ENCODE measurements at places on chromosomes 1 and 21.
A peak's percentile ranks its signal among the peaks of the same experiment; 100 is the strongest.

DNA sequence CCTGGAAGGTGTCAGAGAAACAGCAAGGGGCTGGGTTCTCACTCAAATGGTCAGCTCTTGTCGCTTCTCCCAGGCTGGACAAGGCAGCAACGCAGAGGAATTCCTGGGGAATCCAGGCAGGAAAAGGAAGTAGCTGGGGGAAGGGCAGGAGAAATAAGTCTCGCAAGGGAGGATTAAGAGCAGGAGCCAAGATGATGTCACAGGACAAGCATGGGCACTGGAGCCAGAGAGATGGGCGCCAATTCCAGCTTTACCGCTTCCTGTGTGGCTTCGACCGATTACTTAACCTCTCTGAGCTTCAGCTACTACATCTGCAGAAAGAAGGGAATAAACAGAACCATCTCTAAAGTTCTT, 70.5 kb downstream of the SSBP3 start:
- DNase-seq: no peak

DNA sequence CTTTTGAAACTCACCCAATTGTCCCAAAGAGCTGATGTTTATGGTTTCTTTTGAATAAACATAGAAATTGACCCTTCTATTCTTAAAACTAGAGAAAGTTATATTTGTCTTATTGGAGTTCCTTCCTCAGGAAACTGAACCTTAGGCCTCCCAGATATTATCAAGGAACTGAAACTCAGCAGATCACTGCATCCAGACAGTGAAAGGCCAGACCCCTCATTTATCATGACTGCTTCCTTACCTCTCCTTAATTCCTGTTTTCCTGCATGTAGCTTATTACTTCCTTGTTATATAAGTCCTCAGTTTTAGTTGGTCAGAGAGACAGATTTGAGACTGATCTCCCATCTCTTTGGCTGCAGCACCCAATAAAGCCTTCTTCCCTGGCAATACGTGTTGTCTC, 27.5 kb downstream of the SLC22A15 start:
- DNase-seq: no peak

- DNase-seq: peak; percentile 94
Measured at GRCh38 chr21:33543505-33544129, 779 bp downstream of the SON start.

DNA sequence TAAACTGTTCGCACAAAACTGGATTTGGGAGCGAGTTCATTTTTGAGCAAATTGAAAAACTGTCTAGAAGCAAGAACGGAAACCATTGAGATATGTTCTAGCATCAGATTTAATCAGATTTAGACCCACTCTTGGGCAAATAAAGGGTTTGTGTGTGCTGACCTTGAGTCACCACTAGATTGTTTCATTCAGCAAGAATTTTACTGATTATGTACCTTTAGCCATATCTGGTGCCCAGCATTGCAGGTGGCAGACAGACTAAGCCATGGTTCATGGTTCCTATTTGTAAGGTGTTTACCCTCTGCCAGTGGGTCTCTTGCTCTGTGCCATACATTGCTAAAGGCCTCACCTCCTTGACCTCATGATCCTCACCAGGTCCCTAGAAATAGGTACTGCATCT, 1.4 kb downstream of the NUDC start:
- no peak for DNase-seq

DNA sequence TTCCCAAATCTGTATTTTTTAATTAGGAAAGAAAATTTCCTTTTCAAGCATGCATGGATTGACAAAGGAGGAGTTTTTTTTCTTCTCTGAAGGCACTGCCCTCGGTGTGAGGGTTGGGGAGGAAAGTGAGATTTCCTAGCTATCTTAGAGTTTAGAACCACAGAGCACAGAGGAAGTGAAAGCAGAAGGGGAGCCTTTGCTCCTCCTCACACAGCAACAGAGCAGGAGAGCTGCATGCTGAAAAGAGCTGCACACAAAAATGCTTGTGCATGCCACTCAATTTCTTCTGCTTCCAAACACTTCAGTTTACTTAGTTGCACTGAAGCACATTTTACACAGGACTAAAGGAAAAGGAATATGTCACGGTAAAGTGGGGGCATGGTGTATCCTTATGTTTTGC, 308.1 kb downstream of the GPATCH2 start:
- no peak for DNase-seq

DNA sequence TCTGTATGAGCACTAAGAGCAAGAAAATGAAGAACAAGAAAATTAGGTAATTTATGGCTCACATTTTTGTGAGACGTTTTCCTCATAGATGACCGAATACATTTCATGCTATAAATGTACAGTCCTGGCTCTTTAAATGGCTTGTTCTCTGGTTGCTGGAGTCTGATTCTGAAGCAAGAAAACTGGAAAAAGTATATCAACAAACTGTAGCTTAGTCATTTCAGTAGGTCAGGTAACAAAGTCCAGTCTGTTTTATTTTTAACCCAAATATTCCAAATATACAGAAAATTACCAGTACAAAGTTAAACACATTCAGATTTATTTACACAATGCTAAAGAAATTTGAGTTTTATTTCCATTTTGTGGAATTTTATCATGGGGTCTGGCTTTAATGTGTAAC, 2.5 kb upstream of the MYBPHL start:
- no peak for DNase-seq

DNA sequence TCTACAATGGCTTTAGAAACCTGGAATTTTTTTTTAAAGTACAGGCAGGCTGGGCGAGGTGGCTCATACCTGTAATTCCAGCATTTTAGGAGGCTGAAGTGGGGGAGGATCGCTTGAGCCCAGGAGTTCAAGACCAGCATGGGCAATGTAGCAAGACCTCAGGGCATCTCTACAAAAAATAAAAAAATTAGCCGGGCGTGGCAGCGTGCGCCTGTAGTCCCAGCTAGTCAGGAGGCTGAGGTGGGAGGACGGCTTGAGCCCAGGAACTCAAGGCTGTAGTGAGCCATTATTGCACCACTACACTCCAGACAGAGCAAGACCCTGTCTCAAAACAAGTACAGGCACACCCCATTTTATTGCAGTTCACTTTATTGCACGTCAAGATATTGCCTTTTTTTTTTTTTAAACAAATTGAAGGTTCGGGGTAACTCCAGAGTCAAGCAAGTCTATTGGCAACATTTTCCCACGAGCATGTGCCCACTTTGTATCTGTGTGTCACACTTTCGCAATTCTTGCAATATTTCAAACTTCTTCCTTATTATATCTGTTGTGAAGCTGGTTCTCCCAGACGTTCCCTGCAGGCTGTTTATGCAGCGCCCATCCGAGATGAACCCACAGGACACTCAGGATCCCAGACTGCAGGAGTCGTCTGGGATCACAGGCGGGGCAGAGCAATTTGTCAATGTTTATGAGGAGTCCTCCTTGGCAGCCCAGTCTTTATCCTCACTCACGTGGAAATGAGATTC, 4.7 kb downstream of the HES2 start:
- DNase-seq: no peak

- no peak for DNase-seq
Measured at GRCh38 chr1:90411185-90411584, 305.9 kb downstream of the BARHL2 start.

- peak; percentile 93 for DNase-seq
Measured at GRCh38 chr1:23809751-23810171, 9.2 kb upstream of the GALE start.

DNA sequence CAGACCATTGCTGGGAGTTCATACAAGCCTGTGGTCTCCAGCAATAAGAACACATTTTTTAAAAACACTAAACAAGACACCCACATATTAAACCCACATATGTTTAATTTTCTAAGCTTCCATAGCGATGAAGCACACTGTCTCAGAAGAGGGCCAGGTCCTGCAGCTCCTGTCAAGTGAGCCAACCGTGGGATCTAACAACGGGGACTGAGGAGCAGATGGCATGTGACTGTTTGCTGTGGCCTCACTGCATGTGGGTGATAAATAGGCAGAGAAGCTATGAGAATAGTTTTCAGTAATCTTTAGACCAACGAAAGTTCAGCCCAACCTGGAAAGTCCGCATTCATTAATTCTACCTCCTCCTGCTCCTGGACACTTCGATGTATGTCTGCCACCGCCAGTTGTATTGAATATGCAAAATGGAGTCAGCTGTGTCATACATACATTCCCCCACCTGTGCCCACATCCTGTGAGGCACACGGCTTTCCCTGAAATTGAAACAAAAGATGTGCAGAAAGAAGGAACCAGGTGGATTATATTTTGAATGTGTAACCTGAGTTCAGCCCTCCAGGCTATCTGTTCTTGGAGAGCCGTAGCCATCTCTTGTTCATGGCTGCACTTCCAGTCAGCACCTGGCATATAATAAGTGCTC, 88.2 kb downstream of the MIS18A start:
- no peak for DNase-seq

Data from spleen (tissue), 13 donors.